ENCODE measurements at places on chromosomes 12 and 14.

DNA sequence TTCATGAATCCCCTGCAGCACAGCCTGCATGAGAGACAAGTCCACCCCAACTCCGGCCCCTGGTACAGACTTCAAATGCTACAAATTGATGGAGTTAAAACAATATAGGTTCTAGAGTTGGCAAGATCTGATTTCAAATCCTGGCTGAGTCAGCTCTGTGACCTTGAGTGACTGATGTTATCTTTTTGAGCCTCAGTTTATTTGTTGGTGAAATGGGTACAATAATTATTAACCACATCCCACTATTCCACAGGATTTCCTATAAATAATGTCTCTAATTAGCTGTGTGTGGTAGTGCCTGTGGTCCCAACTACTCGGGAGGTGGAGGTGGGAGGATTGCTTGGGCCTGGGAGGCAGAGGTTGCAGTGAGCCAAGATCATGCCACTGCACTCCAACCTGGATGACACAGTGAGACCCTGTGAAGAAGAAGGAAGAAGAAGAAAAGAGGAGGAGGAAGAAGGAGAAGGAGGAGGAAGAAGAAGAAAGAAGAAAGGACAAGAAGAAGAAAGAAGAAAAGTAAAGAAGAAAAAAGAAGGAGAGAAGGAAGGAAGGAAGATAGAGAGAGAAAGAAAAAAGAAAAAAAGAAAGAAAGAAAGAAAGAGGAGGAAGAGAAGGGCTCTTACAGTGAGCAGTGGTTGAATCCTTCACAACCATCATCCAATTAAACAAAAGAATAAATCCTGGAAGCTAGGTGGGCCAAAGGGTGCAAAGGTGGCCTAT lies 39.7 kb upstream of the DICER1 start:
- DNase-seq: no peak

DNA sequence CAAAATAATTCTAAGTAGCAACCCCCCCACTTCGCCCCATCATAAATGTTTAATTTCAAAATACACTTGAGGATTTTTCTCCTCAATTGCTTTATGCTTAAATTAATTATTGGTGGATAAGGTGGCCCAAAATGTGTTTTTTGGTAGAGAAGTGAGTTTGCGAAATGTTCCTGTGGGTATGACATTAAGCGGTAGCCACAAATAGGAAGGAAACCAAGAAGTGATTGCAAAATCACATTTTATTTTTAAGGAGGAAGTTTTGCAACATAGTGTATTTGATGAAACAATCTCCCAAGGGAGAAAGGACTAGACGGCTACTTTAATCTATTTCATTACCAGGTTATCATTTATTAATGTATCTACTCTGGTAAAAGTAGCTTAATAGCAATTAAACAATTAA lies 25.5 kb downstream of the SLC25A3 start:
- DNase-seq: no peak

DNA sequence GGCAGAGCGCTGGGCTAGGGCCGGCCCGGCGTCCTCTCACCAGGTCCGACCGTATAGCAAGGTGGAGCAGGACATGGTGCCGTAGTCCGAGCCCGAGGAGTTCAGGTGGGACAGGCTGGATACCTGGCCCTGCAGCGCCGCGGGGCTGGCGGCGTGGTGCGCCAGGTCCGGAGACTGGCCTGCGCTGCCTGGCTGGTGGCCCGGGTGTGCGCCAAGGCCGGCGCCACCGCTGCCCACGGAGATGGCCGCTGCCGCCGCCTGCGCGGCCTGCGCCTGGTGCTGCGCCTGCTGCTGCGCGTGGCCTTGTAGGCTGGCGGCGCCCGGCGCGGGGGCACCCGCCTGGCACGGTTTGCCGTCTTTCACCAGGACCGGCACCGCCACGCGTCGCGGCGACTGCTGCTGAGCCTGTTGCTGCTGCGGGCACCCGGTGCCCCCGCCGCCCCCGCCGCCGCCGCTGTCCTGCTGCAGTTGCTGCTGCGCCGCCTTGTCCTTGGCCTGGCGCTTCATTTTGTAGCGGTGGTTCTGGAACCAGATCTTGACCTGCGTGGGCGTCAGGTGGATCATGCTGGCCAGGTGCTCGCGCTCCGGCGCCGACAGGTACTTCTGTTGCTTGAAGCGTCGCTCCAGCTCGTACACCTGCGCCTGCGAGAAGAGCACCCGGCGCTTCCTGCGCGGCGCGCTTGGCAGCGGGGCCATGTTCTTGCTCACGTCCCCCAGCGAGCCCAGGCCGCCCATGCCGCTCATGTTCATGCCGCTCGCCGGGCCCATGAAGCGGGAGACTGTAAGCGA lies 2.6 kb downstream of the NKX2-1 start:
- DNase-seq: no peak

GRCh38 chr12:82841487-82841904 lies 154.8 kb downstream of the TMTC2 start:
- no peak for DNase-seq

DNA sequence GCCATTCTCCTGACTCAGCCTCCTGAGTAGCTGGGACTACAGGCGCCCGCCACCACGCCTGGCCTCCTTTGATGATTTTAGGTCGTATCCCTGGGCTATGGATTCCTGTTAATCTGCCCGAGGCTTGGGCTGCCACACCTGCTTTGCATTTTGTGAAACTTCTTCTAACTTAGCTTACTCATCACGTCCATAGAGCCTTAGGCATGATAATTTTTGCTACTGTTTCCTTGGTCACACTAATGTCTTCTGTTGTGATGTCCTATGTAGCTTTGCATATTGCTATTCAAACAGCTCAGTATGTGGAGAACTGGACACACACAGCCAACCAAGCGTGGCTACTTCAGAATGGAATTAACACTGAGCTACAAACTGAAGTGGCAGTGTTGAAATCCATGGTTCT lies 47.5 kb upstream of the DDX11 start:
- no peak for DNase-seq

GRCh38 chr12:86293682-86294240 lies 37.6 kb upstream of the MGAT4C start:
- DNase-seq: no peak

DNA sequence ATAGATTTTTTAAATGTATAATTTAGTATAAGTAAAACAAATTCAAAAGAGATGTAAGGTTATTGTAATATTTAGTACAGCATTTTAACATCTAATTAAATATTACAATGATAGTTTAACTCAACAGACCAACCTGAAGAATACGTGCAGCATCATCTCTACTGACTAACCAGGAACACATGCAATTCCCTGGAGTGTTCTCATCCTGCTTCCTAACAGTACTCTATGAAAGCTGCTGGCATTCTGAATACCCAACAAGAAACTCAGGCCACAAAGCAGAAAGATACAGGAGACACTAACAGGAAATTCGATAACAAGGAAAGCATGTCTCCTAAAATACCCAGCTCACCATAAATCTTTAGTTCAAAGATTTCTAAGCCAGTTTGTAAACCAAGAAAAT lies 58.3 kb downstream of the CEP83 start:
- DNase-seq: no peak

GRCh38 chr12:113108308-113108707 lies 27.3 kb downstream of the RASAL1 start:
- DNase-seq: no peak

DNA sequence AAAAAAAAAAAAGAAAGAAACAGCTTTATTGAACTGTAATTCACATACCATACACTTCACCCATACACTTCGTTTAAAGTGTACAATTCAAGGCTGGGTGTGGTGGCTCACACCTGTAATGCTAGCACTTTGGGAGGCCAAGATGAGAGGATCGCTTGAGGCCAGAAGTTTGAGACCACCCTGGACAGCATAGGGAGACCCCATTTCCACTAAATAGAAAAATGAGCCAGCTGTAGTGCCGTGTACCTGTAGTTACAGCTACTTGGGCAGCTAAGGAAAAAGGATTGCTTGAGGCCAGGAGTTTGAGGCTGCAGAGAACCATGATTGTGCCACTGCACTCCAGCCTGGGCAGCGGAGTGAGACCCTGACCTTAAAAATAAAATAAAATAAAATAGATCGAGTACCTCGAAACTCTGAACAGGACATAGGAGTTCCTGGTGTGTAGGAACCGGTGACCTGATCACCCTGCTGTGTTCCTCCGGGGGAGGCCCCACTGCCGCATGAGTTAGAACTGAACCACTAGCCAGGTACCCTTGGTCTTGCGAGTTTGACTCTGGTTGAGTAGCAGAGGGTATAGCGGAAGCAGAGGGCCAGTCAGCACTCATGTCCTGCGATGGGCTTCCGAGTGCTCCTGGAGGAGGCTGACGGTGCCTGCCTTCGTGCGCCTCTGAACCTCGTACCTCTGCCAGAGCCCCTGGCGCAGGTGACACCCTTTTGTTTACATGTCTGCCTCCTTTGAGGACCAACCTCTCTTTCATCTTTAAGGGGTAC lies 80.0 kb downstream of the B4GALNT3 start:
- no peak for DNase-seq

DNA sequence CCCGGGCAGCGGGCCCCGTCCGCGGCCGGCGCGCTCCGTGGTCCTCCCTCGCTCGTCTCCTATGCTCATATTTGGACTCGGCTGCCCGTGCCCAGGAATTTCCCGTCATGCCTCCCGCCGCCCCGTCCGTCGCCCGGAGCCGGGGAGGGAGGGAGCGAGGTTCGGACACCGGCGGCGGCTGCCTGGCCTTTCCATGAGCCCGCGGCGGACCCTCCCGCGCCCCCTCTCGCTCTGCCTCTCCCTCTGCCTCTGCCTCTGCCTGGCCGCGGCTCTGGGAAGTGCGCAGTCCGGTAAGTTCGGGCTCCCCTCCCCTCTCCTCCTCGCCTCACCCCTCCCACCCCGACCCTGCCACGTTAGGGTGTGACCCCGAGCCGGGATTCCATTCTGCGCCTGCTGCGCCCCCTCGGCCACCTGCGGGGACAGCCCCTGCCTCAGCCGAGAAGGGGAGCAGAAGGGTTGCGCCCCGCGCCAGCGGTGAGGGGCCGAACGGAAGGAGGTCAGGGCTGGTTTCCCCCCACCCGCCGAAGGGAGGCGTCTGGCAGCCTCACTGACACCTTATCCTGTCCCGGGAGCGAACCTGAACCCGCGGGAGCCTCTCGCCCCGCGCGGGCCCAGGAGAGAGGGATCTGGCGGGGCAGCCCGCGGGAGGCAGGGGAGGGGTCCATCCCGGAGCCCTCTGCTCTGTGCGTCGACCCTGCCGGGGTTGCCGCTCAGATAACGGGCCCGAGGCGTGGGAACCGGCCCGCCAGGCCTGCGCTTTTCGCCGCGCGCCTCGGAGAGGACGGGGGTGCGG lies at the start of gene MSRB3:
MSRB3 (plus strand) TSS at position 108 of the 793 bp plus-strand sequence. CDS start 29,897 bp downstream, outside the sequence.
- no peak for DNase-seq

DNA sequence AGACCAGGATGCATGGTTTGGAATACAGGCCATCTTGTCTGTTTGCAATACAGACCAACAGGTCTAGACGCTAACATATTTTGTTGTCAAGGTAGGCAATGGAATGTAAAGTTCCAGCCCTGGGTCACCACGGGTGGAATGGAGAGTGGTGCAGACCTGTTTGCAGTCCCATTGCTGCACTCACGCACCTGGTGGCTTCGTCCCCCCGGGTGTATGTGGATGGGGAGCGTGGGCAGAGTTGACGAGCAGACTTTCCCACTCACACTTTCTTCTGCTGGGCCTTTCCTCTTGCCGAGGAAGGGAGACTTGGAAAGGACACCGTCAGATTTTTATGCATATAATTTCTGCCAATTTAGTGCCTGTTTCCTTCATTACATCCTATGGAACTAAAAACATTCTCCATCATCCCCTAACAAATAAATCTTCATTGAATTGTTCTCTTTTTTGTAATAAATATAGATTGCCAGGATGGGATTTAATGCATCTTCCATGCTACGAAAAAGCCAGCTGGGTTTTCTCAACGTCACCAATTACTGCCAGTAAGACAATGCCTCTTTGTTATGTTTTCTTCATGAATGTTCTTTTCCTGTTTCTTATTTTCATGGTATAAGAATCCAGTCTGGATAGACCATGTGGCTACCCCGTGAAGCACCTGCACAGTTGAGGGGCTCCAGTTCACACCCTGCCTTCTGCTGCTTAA lies 15.2 kb downstream of the DCAF4 start:
- no peak for DNase-seq

DNA sequence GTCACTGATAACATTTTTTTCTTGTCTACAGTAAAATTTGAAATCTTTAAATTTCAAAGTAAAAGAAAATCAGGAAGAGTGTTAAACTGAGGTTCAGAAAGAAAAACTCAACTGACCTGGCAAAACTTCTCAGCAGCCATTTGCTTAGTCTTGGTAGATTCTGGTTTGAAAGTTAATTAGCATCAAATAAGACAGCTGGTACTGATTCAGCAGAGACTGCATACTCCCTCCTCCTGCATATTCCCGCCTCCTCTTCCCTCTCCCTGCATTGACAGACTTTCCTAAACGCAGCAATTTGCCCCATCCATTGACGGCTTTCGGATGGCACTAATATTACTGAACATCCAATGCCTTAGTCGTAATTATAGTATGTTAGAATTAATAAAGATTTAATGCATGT lies 520.8 kb downstream of the FLRT2 start:
- DNase-seq: no peak

GRCh38 chr12:108731105-108731865 lies at the start of gene CORO1C:
CORO1C (minus strand) TSS chr12:108731518; CDS start chr12:108701318, 30,200 bp downstream.
- peak; percentile 89 for DNase-seq

GRCh38 chr14:81309511-81309910 lies 88.8 kb upstream of the GTF2A1 start:
- no peak for DNase-seq

- DNase-seq: no peak
These were observed 129.3 kb upstream of the HIF1A start for GRCh38 chr14:61565836-61566536.

- no peak for DNase-seq
These were observed 35.2 kb downstream of the SLC8B1 start for GRCh38 chr12:113299619-113300237.

DNA sequence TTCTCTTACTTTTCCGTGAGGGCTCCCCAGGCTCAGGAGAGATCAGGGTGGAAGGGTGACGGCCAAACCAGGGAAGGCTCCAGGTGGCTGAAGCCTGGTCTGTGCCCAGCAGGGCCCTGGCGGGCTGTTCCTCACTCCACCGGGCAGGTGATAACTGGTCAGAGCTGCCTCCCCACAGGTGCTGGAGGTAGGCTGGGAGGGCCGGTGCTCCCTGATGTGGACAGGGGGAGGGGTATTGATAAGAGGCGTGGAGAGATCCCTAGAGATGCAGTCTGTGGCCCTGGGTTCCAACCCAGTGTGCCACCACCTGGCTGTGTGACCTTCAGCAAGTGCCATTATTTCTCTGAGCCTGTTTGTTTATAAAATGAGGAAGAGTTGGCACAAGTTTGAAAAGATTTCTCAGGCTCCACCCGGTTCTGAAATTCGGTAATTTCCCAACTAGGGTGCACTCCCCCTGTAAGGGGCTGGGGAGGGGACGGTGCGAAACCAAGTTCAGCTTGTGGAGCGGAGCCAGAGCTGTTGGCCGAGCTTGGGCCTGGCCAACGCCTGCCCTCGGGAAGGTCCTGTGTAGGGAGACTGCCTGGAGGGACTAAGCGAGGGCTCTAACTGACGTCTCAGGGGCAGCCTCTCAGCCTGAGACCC lies 1.0 kb upstream of the NR4A1 start:
- no peak for DNase-seq

- DNase-seq: no peak
These were observed 75.9 kb downstream of the BBS10 start for GRCh38 chr12:76272287-76272686.

Data from stimulated activated CD4-positive, alpha-beta T cell treated with anti-CD3 and anti-CD28 coated beads, Interleukin-4, amount 100 ng/mL, for 24 hours (primary cell).